ENCODE measurements at places on chromosomes 2 and 18.

- DNase-seq = no peak
Observed at GRCh38 chr18:46607926-46608325, 49.1 kb downstream of the LOXHD1 start.

- DNase-seq = no peak
Observed at GRCh38 chr2:50859110-50859509, 172.8 kb downstream of the NRXN1 start.

- DNase-seq = no peak
Observed at GRCh38 chr2:118658596-118659198, 188.8 kb downstream of the EN1 start.

GRCh38 chr2:126515471-126515870 is 140.5 kb upstream of the GYPC start:
- DNase-seq = no peak

DNA sequence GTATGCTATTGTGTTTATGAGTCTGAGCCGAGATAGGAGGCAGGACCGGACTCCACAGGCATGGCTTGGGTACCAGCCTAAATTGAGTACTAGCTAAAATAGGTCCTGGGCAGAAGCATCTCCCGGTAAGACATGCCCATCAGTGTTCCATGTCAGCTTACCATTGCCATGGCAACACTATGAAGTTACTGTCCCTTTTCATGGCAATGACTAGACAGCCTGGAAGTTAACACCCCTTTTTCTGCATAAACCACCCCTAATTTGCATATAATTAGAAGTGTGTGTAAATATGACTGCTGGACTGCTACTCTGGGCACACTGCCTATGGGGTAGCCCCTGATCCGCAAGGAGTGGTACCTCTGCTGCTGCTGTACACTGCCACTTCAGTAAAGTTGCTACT is 1005.1 kb upstream of the FAM98A start:
- DNase-seq = no peak

- DNase-seq = no peak
Observed at GRCh38 chr2:128498086-128498485, 179.4 kb upstream of the HS6ST1 start.

- no peak for DNase-seq
Observed at GRCh38 chr18:286515-287310, 18.9 kb upstream of the THOC1 start.

- no peak for DNase-seq
Observed at GRCh38 chr2:173191601-173192000, 116.0 kb downstream of the MAP3K20 start.

- DNase-seq = no peak
Observed at GRCh38 chr2:230886206-230886605, 21.5 kb downstream of the ITM2C start.

- DNase-seq = no peak
Observed at GRCh38 chr2:241240320-241241004, 52.0 kb downstream of the ANO7 start.

GRCh38 chr2:14759082-14759481 is 126.6 kb downstream of the LRATD1 start:
- no peak for DNase-seq

GRCh38 chr2:172333235-172333977 is 94.0 kb upstream of the ITGA6 start:
- DNase-seq = no peak

GRCh38 chr18:2407961-2408360 is 163.3 kb downstream of the METTL4 start:
- DNase-seq = no peak

- DNase-seq = no peak
Observed at GRCh38 chr2:234845602-234846590, 105.9 kb upstream of the SH3BP4 start.

- no peak for DNase-seq
Observed at GRCh38 chr18:24543795-24544498, 83.5 kb downstream of the HRH4 start.

DNA sequence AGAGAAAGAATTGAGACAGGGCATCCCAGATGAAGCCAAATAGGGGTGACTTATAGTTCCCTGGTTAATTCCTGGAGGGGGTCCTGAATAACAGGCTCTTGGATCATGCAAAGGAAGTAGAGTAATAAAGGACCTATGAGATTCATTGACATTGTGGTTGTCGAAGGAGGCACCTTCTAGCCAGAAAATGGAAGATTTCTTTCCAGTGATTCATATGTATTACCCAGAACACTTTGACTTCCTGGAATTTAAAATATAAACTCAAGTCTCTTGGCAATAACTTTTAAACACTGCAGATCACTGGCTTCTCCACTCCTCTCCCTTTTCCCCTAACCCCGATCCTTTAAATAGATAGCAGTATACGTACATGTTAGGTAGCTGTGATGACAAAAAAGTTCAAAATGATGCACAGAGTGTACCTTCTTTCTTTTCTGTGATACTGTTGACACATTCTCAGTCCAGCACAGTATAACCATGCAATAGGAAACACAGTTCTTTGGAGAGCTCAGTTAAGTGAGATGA is 211.8 kb downstream of the LTBP1 start:
- no peak for DNase-seq

DNA sequence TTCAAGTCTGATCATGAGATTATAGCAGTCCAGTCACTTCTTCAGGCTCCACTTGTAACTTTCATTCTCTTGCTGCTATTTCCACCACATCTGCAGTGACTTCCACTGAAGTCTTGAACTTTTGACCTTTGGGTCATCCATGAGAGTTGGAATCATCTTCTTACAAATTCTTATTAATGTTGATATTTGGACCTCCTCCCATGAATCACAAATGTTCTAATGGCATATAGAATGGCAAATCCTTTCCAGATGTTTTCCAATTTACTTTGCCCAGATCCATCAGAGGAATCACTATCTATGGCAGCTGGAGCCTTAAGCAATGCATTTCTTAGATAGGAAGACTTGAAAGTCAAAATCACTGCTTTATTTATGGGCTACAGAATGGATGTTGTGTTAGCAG is 159.4 kb downstream of the LTBP1 start:
- no peak for DNase-seq

DNA sequence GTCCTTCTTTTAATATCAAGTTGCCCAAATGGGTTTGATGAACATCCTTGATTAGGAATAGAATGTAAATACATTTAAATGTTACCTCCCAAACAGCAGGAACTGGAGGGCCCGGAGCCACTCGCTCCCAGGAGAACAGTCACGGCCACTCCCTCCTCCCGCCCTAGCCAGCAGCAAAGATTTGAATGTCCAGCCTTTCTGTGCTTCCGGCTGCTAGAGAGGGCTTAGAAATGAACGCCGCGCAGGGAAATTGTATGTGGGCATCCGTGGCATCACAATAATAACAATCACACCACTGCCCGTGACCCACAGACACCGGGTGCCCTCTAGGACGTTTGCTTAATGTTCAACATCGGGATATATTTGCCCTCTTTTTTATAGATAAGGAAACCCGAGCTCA is 164.9 kb upstream of the SALL3 start:
- no peak for DNase-seq

GRCh38 chr2:95021847-95022246 is 3.7 kb upstream of the MAL start:
- no peak for DNase-seq

DNA sequence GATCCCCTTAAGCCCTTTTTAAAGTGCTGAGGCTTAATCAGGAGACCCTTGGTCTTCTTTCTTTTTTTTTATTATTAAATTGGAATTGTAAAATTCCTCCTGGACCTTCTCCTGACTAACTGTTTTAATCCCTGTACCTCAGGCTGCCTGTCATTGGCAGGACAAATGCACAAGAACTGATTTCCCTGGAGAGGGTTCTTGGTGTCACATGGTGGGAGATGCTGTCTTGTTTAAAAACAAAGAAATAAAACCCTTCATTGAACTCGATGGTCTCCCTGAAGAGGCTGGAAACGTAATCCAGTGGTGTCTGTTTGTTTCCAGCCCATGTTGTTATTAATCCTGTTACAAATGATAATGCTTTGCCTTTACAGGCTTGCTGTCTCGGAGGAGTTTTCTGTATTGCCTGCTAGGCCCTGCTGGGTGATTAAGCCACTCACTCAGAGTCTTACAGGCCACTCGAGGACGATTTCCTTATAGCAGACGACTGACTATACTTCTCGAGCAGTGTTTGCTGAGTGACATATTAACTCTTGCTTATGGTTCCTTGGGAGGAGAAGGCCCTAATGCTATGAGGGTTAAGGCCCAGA is 100.5 kb upstream of the MGAT5 start:
- DNase-seq = no peak

GRCh38 chr18:13067966-13068365 is 76.8 kb downstream of the CEP192 start:
- no peak for DNase-seq

- DNase-seq = no peak
Observed at GRCh38 chr2:195181059-195181705, 475.8 kb upstream of the SLC39A10 start.

DNA sequence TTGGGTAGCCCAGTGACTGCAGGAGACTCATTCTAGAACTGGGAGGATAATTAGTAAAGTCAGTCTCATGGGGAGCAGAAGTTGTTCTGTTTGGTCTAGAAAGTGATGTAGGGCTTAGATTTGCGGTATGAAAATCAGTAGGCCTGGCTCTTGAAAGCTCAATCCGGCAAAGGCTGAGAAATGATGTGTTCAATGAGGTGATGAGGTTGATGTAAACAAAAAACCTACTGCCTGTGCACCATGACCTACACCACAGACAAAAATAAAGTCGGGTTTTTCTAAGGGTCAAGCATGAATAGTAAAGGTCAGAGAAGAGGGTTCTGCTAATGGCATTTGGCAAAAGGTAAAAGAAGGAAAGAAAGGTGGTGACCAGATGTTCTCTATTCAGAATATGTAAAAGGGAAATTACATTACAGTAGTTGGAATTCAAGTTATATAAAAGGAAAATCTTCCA is 80.8 kb upstream of the COL5A2 start:
- DNase-seq = no peak

- DNase-seq = no peak
Observed at GRCh38 chr18:63158012-63158631, 161.4 kb downstream of the BCL2 start.

GRCh38 chr18:354003-354402 is 86.2 kb upstream of the THOC1 start:
- DNase-seq = no peak

- DNase-seq = no peak
Observed at GRCh38 chr2:12313445-12314126, 403.1 kb upstream of the TRIB2 start.

- DNase-seq = no peak
Observed at GRCh38 chr2:85754313-85755095, 713 bp downstream of the ATOH8 start.

- no peak for DNase-seq
Observed at GRCh38 chr2:86081724-86082123, 24.0 kb downstream of the POLR1A start.

GRCh38 chr2:120388222-120389035 is 42.5 kb downstream of the INHBB start:
- no peak for DNase-seq

- no peak for DNase-seq
Observed at GRCh38 chr2:235050980-235051351, 99.1 kb downstream of the SH3BP4 start.

GRCh38 chr2:202609381-202610145 is 25.2 kb upstream of the FAM117B start:
- DNase-seq = no peak

GRCh38 chr2:219274361-219274921 is 4.7 kb upstream of the DNAJB2 start:
- DNase-seq = no peak

DNA sequence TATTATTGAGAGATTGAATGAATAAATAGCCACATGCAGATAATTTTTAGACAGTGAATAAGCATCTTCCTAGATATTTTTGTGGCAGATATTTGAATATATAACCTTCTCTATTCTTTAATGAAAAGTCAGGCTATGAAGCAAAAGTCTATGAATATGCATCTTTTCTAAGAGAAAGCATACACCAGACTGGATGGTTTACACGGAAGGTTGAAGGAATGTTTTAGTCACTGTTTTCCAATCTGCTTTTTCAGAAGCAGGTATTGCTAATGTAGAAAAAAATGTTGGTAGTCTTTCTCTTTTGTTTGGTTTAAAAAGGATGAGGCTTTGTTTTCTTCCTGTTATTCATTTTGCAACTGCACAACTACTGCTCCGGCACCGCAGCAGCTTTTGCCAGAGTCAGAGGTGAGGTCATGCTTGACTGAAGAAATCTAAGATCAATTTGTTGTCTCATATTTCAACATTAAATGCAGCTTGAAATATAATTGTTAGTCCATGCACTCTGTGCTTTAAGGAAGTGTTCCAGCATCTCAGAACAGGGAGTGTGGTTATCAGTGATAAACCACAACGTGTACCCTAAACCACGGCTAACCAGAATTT is 1540.8 kb upstream of the PIK3C3 start:
- DNase-seq = no peak

- DNase-seq = no peak
Observed at GRCh38 chr2:133194362-133194655, 374.0 kb downstream of the NCKAP5 start.

GRCh38 chr2:217863883-217864282 is 138.9 kb downstream of the TNS1 start:
- DNase-seq = no peak

- no peak for DNase-seq
Observed at GRCh38 chr2:151085181-151085611, 176.5 kb downstream of the RBM43 start.

DNA sequence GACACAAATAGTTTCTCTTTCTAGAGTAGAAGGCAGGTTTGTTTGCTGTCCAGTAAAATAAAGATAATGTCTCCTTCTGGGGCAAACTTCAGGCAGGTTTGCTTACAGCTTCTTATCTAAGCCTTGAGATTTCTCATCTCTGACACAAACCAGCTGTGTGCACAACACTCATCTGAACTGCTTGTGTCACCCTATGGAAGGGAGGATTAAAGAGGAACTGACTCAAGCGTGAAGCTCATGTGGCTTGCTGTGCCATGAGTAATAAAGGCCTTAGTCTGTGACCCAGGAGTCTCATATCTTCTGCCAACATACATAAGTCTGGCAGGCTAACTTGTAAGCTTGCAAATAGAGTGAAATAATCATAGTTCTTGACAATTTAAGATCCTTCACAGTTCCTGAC is 24.2 kb upstream of the CPO start:
- no peak for DNase-seq

DNA sequence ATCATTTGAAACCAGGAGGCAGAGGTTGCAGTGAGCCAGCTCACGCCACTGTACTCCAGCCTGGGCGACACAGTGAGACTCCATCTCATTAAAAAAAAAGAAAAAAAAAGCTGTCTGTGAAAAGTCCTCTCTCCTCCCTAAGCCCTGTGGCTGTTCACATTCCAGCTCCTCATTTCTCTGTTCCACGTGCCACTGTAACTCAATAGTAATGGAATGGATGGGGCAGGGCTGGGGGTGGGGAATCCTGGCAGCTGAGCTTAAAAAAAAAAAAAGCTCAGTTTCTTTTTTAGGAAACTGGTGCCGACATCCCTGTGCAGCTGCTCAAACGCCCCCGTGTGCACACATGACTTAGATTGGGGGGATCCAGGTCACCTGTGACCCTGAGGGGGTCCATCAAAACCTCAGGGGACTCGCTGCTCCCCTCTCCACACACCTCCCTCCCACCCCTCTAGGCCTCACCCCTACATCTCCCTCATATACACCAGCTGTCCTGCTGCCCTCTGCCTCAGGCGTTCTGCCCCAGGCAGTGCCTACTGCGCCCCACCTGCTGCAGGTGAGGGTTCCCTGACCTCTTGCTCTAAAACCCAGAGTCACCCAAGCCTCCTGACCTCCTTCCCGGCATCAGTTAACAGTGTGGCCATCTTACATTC is 255.4 kb downstream of the AGAP1 start:
- DNase-seq = no peak

- DNase-seq = no peak
Observed at GRCh38 chr2:195016841-195017240, 640.2 kb upstream of the SLC39A10 start.

- DNase-seq = no peak
Observed at GRCh38 chr2:99255491-99256318, at the start of gene LYG2. TSS of gene LYG2 (minus strand) at chr2:99255666. CDS start at chr2:99254260, 1,406 bp downstream.

GRCh38 chr18:34807106-34807796 is 97.2 kb downstream of the DTNA start:
- no peak for DNase-seq

All from stimulated activated effector memory CD8-positive, alpha-beta T cell treated with anti-CD3 and anti-CD28 coated beads, Interleukin-12 subunit alpha, Interleukin-12 subunit beta, amount 100 ng/mL, for 72 hours (primary cell).